ENCODE measurements at places on chromosomes 11 and 22.

- no peak for DNase-seq
Measured at GRCh38 chr11:77882396-77882795, 61.5 kb downstream of the AAMDC start.

GRCh38 chr11:36748836-36749235 lies 150.8 kb upstream of the RAG2 start:
- no peak for DNase-seq

DNA sequence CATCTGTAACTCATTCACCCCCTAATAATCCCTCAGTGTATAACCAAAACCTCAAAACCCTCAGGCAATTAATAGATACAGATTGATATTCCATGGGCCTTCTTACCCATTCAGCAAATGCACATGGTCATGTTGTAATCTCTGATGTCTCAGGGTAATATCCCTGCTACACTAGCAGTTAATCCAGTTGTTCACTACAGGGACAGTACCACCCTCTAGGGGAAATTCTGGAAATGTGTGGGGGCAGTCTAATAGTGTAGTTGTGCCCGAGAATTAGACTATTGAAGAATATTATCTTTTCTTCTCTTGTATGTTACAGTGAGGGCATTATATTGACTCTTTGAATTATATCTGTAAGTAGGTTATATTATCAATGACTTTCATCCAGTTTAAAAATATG lies 175.4 kb downstream of the CWF19L2 start:
- DNase-seq: no peak

DNA sequence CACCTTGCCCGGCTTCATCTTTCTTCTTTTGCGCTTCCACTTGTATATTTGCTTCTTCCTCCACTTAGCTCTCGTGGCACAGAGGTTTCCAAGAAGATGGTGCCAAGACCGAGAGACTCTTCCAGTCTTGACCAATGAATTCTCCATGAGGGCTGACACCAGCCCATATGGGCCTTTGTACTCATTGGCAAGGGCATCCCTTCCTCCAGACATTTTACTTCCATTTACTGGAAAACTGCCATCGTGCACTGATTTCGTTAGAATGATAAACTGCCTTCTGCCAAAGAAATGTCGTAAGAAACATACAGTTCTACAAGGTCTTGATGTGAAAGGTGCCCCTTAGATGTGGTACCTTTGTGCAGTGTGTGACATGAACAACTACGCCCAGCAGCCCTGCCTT lies 4.7 kb upstream of the MIEF1 start:
- DNase-seq: no peak

DNA sequence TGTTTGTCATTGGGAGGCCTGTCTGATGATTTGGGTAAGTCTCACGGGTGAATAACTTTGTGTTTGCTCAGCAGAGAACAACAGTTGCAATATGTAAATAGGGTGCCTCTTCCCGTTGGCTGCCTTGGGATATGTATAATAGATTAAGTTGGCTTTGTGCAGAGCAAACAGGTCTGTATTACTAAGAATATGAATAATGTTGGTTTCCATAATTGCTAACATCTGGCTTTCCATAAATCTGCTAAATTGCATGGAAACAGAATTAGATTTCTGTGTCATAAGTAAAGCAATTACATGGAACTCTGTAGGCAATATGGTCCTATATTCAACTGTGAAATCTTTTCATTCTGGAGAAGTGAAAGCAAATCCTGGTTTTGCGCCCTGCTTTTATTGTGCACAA lies 636.0 kb upstream of the ANO5 start:
- DNase-seq: no peak
